Posterior cingulate gyrus (tissue), 11 donors: ENCODE measurements at places on chromosomes 6 and 20.
A peak's percentile ranks its signal among the peaks of the same experiment; 100 is the strongest.

GRCh38 chr6:39273406-39273821, 40.8 kb downstream of the KCNK17 start:
- DNase-seq: no peak

GRCh38 chr6:33670086-33670660, 41.3 kb downstream of the UQCC2 start:
- no peak for DNase-seq

DNA sequence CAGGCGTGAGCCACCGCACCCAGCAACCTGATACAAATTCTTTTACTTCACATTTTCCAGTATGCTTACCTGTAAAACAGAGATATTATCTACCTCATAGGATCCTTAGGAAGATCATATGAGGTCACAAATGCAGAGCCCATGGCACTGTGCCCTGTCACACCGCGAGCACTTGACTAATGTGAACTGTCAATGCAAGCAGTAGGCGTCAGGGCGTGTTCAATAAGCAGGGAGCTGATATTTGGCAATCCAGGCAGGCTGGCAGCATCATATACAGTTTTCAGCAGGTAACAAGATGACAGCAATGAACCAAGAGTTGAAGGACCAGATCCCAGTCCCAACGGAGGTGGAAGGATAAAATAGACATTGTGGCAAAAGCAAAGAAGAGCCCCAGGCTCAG, 14.6 kb upstream of the ARID1B start:
- DNase-seq: no peak

DNA sequence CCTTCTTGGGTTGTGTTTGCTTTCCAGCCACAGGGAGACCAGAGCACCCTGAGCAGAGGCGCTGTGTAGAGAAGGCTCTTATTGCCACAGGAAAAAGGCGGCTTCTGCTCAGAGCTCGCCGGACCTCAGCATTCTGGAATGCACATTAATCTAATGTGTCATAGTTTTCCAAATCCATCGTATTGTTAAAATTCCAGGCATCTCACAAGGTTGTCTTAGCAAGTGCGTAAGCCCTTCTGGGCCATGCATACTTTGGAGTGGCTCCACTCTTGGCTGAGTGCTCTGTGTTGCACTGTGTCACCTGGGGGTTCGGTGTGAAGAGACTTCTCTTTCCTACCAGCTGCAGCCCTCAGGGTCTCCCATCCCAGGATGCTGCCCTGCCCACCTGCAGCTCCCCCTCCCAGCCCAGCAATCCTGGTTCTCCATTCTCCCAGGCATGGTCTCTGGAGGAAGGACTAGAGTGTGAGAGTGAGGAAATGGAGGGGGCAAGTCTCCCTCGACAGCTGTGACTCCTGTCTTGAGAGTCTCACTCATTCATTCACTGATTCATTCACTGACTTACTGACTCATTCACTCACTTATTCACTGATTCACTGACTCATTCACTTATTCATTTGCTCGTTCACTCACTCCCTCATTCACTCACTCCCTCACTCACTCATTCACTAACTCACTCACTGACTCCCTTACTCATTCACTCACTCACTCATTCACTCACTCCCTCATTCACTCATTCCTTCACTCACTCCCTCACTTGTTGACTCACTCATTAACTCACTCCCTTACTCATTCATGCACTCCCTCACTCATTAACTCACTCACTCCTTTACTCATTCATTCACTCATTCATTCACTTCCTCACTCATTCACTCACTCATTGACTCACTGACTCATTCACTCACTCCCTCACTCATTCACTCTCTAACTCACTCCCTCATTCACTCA, 83.7 kb upstream of the MPC1 start:
- no peak for DNase-seq

DNA sequence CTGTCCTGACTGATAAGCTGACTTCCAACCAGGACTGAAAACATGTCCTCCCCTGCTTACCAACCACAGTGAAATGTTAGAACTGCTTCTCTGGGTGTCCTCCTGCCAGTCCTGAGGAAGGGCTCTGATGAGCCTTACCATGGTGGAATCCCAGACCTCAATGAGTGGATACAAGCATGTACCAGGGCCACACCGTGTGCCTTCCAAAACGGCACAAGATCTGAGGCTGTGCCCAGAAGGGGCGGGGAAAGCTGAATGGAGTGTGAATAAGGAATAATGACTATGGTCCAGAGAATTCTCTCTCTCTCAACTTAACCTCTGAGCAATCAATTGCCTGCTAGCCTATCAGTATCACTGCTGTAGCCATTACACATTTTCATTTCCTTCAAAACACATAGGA, 51.7 kb downstream of the PDE10A start:
- DNase-seq: no peak

GRCh38 chr6:3869284-3869631, 20.1 kb downstream of the FAM50B start:
- no peak for DNase-seq

DNA sequence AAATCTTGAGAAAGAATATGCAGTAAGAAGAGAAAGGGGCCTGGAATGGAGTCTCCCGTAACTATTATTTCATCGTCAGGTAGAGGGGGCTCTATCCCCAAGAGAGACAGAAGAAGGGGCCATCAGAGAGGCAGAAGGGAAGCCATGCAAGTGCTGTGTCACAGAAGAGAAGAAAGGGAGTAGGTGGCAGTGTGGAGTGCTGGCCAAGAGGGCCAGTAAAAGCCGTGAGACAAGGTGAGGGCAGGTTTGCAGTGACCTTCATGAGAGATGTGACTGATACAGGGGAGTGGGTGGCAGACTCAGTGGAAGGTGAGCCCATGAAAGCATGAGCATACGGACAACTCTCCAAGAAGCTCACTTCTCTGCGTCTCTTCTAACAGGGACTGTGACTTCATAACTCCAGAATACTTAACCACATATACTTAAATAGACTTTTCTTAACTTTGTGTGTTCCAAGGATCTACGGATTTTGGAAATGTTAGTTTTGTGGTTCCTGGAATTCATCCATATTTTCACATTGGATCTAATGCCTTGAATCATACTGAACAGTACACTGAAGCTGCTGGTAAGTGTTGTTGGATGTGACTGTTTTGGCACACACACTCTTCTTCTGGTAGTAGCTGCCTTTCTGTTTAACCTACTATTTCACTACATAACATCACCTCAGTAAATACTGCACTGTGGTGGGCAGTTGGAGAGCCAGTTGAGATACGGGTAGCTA, 15.6 kb downstream of the PM20D2 start:
- DNase-seq: no peak

GRCh38 chr6:143125864-143126573, 65.3 kb downstream of the AIG1 start:
- DNase-seq: no peak

GRCh38 chr6:42696526-42697267, 25.7 kb downstream of the PRPH2 start:
- DNase-seq: no peak

DNA sequence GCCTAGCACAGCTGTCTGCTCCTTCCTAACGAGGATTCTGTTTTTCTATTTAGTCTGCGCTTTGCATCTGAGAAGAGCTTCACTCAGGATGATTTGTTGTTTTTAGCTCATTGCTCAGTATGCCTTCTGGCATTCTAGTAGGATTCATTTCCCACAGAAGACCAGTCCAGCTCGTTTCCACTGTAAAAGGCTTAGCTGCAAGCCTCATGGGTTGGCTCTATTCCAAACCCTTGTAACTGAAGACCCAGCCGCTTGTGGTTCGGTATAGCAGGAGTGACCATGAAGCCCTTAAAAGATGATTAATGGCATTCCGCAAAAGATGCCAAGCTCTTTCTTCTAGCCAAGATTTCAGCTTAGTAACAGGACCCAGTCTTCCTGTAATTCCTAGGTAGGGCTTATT, 7.2 kb downstream of the ADGRF1 start:
- DNase-seq: no peak

GRCh38 chr6:139508023-139508422, 133.6 kb upstream of the CITED2 start:
- no peak for DNase-seq

DNA sequence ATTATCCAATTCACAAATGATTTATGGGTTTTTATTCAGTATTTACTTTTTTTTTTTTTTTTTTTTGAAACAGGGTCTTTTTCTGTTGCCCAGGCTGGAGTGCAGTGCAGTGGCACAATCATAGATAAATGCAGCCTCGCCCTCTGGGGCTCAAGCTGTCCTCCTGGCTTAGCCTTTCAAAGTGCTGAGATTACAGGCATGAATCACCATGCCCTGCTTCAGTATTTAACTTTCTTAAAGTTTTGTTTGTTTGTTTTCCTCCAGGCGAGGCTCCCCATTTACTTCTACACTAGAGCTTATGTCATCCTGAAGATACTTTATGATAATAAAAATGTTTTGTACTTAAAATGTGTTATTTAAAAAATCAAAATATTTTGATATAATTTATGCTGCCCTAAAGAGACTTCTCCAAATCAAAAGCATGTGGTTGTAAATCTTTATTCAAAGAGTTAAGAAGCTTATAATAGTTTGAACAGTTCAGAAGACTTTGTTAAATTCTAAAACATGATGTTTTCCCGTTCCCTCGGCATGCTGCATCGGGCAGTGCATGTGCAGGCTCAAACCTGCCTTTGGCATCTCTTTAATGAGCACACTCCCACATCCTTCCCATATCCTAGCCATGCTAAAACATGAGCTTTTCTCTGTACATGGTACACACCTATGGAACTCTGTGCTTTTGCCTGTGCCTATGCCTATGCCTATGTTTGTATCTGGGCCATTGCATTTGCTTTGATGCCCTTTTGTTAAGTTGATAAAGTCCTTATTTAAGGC, 11.0 kb downstream of the SMPDL3A start:
- DNase-seq: no peak

DNA sequence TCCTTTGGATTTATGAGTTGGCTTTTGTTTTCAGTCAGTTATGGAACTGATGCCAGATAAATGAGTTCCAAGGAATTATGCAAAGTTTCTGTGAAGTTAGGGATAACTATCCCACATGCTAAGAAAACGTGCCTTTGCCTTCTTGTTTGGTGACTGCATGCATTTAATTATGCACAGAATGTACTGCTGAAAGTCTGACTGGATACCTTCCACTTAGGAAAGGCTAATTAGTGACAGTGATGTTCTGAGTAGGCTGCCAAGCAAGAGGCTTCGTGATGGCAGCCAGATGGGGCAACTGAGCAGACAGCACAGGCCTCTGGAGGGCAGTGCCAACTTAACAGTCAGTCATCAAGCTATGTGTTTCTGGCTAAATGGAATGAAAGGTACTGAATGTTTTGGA, 289.9 kb downstream of the CD109 start:
- DNase-seq: peak; percentile 88

DNA sequence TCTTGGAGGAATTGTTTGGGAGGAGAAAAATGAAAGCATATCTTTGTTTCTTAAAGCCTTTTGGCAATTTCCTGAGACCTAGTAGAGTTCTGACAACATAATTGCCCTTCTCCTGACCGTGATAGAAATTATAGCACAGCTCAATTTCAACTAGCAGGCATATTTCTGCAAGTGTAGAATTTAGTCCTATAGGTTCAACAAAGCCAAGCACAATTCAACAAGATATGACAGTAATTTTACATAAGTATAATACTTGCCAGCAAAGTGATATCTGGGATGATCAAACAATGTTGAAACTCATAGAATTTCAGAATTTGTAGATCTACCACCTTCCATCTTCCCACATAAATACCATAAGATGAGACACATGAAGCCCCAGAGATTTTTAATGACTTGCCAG, 73.1 kb downstream of the SPTLC3 start:
- no peak for DNase-seq

DNA sequence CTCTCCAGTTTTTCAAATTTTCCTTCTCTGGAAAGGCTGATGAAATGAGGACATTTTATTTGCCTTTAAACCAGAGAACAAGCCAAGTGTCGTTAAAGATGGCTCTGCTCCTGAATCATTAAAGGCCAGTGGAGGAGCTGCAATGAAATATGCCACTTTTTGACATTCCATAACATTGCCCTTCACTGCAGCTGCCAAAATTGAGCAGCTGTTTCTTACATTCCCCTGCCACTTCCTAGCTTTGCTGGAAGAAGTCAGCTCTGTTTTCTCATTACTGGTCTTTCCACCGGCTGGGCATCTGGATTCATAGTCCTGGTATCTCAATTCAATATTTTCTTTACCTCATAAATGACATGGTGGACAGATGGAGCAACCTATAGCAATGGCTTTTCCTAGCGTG, 45.5 kb upstream of the NRN1 start:
- DNase-seq: no peak

DNA sequence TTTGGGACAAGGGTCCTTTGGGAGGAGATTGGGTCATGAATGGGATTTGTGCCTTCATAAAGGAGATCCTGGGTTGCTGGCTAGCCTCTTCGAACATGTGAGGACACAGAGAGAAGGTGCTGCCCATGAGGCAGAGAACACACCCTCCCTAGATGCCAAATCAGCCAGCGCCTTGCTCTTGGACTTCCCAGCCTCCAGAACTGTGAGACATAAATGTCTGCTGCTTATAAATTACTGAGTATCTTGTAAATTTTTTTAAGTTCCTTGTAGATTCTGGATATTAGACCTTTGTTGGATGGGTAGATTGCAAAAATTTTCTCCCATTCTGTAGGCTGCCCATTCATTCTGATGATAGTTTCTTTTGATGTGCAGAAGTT, 297.5 kb upstream of the FOXQ1 start:
- DNase-seq: no peak

DNA sequence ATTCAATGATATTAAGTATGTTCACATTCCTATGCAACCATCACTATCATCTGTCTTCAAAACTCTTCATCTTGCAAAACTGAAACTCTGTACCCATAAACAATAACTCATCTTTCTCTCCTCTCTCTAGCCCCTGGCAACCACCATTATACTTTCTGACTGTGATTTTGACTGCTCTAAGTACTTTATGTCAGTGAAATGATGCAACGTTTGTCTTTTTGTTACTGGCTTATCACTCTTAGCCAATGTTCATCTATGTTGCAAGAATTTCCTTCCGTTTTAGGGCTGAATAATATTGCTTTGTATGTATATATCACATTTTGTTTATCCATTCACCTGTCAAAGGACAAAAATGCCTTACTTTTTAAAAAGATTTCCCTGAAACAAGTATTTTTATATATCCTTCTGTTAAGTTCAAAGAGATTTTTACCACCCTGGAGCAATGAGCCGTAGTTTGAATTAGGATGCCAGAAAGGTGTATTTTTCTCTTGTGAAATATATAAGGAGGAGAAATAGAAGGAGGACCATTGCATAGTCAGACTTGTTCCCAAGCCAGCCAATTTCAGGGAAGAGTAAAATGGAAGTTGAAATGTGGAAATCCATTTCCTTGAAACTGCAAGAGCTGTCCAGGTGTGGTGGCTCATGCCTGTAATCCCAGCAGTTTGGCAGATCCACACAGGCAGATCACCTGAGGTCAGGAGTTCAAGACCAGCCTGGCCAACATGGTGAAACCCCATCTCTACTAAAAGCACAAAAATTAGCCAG, 4.0 kb upstream of the CGAS start:
- no peak for DNase-seq

DNA sequence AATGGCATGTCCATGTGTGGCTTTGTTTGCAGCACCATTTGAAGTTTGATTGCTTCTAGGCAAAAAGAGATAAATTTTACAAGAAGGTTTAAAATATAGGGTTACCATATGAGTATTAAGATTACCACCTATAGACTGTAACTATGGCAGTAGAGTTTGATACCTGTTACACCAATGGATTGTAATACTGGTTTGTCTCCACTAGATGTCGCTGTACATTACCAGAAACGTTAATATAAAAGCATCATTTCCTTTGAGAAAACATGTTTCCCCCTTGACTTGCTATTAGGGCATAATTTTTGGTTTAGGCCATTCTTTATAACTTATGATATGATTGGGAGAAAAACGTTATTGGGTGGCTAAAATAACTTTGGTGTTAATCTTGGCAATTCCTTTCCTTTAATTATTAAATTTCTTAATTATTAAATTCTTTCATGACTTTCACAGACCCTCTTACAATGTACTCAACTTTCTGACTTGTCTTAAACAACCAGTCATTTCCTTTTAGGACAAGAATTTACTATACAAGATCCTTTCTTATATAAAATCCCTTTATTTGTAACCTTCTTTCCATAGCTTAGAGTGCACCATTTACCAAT, 42.8 kb downstream of the HLA-DPB1 start:
- no peak for DNase-seq
